ENCODE measurements at places on chromosomes 13 and 19.
A peak's percentile ranks its signal among the peaks of the same experiment; 100 is the strongest.

DNA sequence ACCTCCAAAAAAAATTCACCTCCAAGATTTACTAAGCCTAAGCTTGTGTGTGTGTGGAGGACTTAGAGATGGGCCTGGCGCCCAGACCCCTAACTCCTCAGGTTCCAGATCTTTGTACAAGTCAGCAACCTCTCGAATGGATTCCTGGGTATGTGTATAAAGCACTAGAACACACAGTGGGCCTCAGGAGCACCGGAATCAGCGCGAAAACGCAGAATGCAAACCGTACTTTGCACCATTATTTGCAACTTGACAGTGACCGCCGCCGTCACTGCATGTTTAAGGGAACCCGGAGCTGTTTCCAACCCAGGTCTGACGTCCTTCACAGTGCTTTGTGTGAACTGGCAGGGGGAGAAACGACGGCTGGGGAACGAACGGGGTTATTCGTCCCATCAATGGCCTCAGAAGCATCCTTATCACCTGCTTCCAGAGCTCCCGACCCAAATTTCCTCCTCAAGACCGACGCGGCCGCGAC, 688 bp downstream of the ZNF606 start:
- no peak for DNase-seq

GRCh38 chr13:22061371-22061805, 390.5 kb downstream of the FGF9 start:
- DNase-seq = peak; percentile 67

GRCh38 chr19:48332351-48332661, 7.0 kb downstream of the EMP3 start:
- no peak for DNase-seq

DNA sequence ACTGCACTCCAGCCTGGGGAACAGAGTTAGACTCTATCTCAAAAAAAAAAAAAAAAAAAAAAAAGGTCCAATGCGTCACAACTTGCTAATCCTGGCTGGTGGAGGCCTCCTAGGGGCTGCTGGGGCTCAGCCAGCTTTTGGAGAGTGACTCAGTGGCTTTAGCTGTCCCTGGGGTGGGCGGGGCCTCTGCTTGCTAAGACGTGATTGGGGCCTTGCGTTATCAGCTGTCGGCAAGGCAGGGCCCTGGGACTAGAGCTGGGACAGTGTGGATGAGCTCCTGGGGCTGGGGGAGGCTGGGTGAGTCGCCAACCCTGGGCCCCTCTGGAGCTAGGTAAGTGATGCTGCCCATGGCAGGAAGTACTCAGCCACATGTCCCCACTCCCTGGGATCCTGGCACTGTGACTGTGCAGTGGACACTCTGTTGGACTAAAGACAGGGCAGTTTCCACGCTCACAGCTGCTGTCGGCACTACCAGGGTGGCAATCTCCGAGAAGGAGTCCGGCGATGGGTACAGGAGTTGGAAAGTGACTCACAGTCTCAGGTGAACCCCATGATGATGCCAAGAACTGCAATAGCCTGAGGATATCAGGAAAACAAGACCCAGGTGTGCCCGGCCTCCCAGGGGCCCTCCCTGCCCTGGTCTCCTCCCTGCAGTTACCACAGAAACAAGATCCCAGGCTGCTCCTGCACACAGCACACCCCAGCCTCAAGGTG, 32.2 kb downstream of the F2RL3 start:
- DNase-seq = no peak

DNA sequence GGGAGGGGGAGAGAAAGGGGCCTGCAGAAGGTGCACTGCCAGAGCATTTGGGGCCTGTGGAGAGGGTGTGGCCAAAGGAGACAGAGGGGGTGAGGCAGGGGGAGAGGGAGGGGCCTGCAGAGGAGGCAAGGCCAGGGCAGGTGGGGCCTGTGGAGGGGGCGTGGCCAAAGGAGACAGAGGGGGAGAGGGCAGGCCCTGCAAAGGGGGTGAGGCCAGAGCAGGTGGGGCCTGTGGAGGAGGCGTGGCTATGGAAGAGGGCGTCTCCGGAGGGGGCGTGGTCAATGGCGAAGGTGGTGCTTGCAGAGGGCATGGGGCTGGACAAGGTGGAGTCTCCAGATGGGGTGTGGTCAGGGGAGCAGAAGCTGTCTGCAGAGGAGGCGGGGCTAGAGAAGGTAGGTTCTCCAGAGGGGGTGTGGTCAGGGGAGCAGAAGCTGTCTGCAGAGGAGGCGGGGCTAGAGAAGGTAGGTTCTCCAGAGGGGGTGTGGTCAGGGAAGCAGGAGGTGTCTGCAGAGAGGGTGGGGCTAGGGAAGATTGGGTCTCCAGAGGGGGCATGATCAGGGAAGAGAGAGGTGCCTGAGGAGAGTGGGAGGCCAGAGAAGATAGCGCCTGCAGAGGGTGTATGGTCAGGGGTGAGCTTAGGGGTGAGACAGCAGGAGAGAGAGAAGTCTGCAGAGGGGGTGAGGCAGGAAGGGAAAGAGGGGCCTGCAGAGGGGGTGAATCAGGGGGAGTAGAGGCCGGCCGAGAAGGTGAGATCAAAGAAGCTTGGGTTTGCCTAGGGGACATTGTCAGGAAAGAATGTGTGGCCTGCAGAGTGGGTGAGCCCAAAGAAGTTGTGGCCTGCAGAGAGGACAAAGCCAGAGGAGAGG, 3.4 kb downstream of the PRR36 start:
- DNase-seq = peak; percentile 76

DNA sequence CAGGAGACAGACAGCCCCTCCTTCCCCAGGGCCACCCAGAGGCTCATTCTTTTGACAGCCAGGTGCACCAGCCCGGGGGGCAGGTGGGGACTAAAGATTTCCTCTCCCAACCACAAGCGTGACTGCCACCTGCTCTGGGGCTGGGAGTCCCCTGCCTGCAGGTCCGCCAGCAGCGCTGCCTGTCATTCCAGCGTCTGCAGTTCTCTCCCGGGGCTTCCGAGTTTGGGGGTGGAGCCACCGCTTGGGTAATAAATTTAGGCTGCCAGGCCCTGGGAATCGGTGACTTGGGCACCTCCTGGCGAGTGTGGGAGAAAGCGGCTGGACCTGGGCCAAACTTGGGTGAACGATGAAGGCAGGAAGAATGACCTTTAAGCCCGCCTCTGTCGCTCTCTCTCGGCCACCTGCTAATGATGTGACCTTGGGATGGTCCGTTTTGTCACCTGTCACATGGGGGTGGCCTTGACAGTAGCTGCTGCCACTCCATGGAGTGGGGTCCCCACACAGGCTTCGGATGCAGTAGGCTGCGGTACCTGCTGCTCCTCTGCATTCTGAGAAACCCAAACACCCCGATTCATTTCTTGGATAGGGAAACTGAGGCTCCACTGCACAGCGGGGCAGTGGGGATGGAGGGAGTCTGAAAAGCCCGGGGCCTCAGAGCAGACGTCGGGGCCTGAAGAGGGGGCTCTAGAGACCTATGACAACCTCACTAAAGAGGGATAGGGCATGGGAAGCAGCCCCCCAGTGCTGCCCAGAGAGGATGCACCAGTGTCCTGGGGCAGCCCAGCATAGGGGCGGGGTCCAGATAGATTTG, 12.8 kb downstream of the FUT6 start:
- no peak for DNase-seq

DNA sequence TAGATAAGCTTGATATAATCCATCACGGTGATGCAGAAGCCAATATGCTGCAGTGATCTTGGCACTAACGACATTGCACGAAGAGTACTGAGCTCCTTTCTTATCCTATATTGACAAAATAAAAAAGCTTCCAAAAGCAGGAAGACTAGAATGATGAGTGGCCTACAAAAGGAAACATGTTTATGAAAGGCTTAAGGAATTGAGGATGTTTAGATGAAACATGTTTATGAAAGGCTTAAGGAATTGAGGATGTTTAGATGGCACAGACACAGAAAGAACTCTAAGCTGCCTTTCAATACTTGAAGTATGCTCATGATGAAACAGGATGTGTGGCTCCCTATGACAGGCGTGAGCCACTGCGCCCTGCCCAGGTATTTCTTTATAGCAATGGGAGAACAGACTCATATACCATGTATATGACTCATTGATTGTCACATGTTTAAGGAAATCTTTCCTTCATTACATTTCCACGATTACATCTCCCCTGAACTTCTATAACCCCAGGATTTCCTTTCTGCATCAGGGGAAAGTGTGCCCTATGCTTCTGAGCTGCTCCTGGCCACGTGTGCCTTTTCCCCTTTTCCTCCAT, 690.8 kb upstream of the ARGLU1 start:
- DNase-seq = no peak

GRCh38 chr13:94537740-94538630, 58.0 kb downstream of the TGDS start:
- no peak for DNase-seq

GRCh38 chr13:74444864-74445479, 310.8 kb upstream of the KLF12 start:
- DNase-seq = no peak

DNA sequence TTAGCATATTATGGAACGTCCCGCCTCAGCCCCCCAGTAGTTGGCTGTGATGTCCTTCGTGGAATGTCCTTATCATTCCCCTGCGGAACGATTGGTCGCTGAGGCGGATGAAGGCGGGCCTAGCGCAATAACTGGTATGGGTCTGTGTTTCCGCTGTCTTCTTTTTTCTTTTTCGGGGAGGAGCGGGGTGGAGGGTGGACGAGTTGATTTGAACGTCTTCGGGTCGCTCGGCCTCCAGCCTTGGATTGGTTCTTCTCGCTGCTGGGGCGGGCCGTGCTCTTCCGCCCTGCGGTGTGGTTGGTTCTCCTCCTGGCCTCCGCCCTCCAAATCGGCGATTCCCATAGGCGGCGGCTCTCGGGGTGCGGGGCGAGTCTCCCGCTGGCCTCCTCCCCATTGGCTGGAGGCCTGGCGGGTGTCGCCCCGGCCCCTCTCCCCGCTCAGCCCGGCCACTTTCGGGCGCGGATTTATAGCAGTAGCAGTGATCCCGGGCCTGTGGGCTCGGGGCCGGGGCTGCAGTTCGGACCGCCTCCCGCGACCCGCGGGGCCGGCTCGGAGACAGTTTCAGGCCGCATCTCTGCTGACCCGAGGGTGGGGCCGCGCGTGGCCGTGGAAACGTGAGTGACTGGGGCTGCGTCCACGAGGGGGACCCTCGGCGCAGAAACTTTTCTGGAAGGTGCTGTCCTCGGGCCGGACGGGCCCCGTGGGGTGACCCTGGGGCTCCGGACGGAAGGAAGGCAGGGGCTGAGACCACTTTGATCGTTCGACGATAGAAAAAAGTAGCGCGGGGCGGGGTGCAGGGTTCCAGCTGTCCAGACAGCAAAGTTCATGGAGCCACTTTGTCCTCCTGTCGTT, 2.1 kb downstream of the ING1 start:
- DNase-seq = peak; percentile 97

DNA sequence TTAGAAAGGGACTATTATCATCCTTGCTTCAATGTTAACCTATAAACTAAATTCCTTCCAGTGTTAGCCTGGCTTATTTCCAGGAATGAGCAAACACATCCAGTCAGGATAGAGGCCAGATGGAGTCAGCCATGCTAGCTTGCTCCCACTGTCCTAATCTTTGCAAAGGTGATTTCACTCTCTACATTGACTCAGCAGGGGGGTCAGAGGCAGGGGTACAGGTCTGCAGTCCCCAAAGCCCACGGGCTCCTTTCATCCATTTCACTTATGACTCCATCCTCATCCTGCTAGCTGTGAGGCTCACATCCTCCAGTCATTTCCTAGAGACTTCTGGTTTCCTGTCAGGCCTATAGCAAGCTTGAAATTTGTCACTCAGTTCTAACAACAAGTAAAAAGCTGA, 63.4 kb upstream of the CEACAM8 start:
- DNase-seq = no peak

GRCh38 chr13:41456768-41457588, at the start of gene RGCC:
Gene RGCC (plus strand): TSS chr13:41457550. CDS start chr13:41457708, 158 bp downstream.
- DNase-seq = peak; percentile 94

GRCh38 chr19:33797802-33798671, 1.4 kb downstream of the KCTD15 start:
- no peak for DNase-seq

- DNase-seq = no peak
Observed at GRCh38 chr13:109144693-109145437, 515.5 kb downstream of the MYO16 start.

DNA sequence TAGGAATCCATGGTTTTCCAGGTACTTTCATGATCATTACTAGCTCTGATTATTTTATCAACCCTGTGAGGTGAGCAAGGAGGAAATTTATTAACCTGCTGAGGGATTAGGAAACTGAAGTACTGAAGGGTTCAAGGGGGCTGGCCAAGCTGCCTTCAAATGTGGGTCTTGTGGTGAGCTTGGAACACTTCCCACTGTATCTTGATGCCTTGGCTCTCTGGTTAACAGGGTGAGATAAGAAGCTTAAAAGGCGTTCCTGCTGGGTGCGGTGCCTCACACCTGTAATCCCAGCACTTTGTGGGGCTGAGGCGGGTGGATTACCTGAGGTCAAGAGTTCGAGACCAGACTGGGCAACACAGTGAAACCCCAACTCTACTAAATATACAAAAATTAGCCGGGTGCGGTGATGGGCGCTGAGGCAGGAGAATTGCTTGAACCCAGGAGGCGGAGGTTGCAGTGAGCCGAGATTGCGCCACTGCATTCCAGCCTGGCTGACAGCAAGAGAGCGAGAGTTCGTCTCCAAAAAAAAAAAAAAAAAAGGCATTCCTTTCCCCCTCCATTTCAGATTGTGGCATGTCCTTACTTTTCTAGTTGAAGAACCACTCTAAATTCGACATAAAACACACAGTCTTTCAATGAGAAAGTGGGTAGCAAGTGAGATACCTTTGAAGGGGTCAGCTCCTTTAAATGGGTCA, 70.2 kb downstream of the KLF2 start:
- no peak for DNase-seq

All from stimulated activated naive CD8-positive, alpha-beta T cell treated with anti-CD3 and anti-CD28 coated beads, Interleukin-15, amount 100 ng/mL, for 72 hours (primary cell).